Activated CD8-positive, alpha-beta T cell treated with anti-CD3 and anti-CD28 coated beads for 36 hours (primary cell): ENCODE measurements at places on chromosomes 13 and 19. TPM values are rescaled to one million over a fixed set of nuclear protein-coding genes. Genes with fewer than 3 reads are reported as not detected.
A peak's percentile ranks its signal among the peaks of the same experiment; 100 is the strongest.

DNA sequence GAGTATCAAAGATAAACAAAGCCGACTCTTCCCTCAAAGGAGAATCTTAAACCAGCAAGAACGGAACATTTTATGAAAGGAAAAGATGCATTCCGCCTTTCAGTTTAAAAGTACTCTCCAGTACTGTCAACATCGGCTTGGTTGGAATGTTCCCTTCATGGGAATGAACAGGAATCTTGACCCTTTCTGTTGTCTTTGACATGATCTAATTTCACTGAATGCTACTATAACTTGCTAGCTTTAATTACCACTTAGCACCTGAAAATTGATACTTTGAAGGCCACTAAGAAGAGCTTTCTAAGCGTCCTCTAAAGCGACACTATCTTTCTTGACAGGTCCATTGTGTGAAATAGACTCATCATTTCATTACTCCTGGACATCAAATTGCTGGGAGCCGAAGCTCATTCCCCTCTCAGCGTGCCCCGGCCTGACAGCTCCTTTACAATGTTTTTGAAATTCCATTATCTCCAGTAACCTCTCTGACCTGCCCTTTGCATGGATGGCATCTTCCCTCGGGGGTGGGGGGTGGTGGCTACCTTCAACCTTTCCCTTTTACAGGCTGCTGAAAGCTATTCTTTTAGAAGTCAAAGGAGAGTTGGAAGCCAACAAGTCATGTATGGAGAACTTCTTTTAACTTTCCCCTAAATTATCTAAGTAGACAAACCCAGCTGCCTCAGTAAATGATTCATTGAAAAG is 67.9 kb downstream of the EFNB2 start:
- DNase-seq: no peak

GRCh38 chr13:76884907-76885202 is 1.4 kb downstream of the KCTD12 start:
- DNase-seq: no peak

- DNase-seq: no peak
Measured at GRCh38 chr19:41932259-41932719, 4.0 kb upstream of the ERFL start.

- peak; percentile 10 for DNase-seq
Measured at GRCh38 chr13:30529085-30529834, 63.5 kb upstream of the HMGB1 start.

GRCh38 chr13:41694545-41695301 is 237.4 kb downstream of the RGCC start:
- no peak for DNase-seq

Gene C13orf46
- 1.6 TPM for total RNA-seq
